GM12891 (cell line): ENCODE measurements at places on chromosomes 13 and 19.

- no peak for DNase-seq
These were observed 405 bp upstream of the ZNF569 start for GRCh38 chr19:37467608-37468090.

DNA sequence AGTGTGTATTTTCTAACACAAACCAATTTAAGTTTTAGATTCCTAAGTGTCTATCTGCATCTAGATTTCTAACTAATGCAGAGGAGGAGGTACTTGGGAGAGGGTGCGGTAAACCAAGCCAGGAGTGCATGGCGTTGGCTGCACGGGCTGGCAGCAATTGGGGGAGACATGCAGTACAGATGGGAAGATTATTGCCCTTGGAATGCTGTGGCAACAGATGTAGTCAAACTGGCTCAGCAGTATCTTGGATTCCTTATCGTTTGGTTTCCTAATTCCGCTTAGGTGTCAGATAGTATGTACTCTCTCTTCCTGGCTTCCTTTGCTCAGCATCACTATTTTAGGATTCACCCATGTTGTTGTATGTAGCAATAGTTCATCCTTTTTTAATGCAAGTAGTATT, 29.4 kb upstream of the STK24 start:
- DNase-seq: no peak

- DNase-seq: no peak
These were observed 2.2 kb upstream of the MCF2L start for GRCh38 chr13:112966776-112967175.

DNA sequence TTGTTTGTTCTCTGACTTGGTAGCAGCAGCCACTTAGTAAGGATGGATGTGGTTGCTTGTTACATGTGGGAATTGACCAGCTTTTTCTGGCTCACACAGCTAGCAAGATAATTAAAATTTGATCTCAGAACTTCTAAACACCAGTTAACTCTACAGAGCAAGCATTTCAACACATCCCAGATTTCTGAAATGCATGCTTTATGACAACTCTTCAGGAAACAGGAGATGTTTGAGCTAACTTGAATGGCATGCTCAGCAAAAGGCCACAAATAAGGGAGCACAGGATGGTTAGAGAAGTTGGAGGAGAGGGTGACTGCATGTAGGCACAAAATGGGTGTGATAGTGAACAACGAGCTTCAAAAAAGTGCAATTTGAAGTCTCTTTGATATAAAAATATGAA, 167.1 kb upstream of the SPRY2 start:
- no peak for DNase-seq

DNA sequence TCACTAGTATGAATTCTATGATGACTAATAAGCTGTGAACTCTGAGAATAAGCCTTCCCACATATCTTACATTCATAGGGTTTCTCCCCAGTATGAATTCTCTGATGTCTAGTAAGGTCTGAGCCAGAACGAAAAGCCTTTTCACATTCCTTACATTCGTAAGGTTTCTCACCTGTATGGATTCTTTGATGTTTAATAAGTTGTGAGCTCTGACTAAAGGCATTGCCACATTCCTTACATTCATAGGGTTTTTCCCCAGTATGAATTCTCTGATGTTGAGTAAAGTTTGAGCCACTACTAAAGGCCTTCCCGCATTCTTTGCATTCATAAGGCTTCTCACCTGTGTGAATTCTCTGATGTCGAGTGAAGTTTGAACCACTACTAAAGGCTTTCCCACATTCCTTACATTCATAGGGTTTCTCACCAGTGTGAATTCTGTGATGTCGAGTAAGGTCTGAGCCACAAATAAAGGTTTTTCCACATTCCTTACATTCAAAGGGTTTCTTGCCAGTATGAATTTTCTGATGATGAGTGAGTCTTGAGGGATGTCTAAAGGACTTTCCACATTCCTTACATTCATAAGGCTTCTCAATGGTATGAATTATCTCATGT, 30.7 kb upstream of the ZFP82 start:
- DNase-seq: no peak

GRCh38 chr13:29509999-29510589, 85.4 kb downstream of the SLC7A1 start:
- no peak for DNase-seq

DNA sequence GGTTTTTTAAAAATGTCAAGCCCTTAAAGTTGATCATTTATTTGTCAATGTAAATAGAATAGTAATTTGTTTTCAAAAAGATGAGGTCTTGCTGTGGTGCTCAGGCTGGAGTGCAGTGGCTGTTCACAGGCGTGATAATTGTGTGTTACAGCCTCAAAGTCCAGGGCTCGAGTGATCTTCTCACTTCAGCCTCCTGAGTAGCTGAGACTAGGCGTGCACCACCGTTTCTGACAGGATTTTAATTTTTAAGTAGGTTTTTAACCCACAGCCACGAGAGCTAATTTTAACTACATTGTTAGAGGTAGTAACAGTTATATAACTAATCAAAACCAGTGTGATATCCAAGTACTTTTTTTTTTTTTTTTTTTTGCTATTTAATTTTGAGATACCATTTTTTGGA, 43.1 kb downstream of the CNMD start:
- no peak for DNase-seq

GRCh38 chr13:29454931-29455481, 140.5 kb downstream of the SLC7A1 start:
- no peak for DNase-seq

GRCh38 chr13:113202912-113203311, 5.6 kb downstream of the PCID2 start:
- DNase-seq: no peak

- DNase-seq: peak; percentile 79
These were observed at the start of gene TPM4 for GRCh38 chr19:16076154-16076957. Gene TPM4, plus strand, starts transcription at chr19:16076495. Its CDS starts 71 bp downstream, at chr19:16076566.

DNA sequence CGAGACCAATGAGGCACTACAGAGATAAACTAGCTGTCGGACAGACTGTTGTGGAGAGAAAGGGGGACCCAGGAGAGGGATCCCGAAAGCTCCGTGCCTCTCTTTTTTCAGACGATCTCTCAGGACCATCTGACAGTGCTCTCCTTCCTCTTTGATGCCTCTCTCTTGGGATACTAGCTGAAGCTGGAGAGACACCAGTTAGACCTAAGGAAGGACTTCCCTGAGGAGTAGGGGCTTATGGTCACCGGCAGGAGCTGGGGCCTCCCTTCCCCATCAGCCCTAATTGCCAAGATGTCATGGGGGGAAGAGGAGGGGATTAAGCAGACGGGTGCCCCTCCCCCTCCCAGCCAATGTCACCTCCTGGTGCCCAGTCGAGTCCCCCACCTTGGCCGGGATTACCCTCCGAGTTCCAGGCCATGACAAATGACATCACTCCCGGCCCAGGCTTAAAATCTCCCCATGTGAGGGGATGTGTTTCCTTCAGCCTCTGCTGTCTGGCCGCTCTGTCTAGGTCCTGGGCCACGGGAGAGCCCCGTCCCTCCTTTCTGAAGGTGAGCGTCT, at the start of gene CRX:
Gene CRX (plus strand): TSS at position 478 of the 561 bp plus-strand sequence. CDS start 12,507 bp downstream, outside the sequence.
- DNase-seq: no peak

DNA sequence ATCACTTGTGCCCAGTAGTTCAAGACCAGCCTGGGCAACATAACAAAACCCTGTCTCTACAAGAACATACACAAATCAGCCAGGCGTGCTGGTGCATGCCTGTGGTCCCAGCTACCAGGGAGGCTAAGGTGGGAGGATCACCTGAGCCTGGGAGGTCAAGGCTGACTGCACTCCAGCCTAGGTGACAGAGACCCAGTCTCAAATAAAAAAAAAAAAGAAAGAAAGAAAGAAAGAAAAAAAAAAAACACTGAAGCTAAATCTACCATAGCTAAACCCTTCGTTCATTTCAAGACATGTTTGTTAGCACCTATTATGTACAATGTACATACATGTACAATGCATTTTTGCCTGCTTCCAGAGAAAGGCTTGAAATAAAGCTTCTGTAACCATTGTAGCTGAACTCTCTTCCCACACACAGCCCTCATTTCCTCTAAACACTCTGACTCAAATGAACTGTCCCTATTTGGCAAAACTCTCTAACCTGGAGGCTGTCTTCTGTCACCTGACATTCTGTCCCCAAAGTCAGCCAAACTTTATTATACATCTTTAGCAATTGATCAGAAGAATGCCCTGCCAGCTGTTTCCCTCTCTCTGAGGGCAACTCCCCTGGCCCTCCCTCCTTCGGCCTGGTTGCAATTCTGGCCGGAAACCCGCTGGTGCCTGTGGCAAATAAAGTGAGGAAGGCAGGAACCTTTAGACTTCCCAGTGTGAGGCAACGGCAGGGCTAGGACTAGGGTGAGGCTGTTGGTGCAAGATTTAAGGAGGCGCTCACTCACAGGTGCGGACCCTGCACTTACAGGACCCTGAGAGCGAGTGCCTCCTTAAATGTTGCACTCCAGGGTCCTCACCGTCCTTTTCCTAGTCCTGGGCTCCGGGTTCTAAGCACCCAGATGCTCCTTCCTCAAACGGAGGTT, 1.8 kb downstream of the ETHE1 start:
- no peak for DNase-seq

DNA sequence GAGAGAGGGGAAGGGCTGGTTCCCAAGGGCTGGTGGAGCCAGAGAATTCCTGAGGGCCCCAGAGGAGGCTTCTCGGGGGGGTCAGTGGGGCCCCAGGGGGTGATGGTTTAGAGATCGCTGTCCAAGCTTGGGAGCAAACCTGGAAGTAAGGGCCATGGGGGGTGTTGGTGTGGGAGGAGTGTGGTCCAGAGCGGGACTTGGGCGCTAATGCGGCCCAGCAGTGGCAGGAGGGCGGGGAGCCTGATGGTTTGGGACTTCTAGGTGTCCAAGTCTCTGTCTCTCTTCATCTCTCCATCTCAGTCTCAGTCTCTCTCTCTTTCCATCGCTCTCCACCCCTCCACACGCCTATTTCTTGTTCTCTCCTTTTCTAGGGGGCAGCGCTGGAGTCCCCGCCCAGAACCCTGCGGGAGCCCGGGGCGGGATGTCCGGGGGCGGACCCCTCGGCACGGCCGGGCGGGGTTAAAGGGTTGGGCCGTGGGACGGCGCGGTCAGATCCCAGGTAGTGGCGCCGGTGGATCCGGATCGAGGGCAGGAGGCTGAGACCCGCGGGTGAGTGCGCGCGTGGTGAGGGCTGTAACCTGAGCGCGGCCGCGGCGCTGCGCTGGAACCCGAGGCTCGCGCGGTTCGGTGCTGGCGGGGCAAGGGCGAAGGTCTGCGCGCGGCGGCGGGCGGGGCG, at the start of gene CYP4F22:
Gene CYP4F22 (plus strand): TSS at position 491 of the 676 bp plus-strand sequence. CDS start 16,812 bp downstream, outside the sequence.
- no peak for DNase-seq

- DNase-seq: no peak
These were observed 2.1 kb downstream of the CEBPA start for GRCh38 chr19:33300009-33300893.
